ENCODE measurements at places on chromosomes 4 and X.

DNA sequence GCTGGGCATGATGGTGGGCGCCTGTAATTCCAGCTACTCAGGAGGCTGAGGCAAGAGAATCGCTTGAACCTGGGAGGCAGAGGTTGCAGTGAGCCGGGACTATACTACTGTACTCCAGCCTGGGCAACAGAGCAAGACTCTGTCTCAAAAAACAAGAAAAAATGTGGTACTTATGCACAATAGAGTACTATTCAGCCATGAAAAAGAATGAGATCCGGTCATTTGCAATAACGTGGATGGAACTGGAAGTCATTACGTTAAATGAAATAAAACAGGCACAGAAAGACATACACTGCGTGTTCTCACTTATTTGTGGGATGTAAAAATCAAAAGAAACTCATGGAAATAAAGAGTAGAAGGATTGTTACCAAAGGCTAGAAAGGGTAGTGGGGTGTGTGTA is 12.1 kb downstream of the RPGR start:
- DNase-seq = no peak

GRCh38 chrX:12798601-12799000 is 7.4 kb downstream of the PRPS2 start:
- no peak for DNase-seq

- no peak for DNase-seq
These were observed 10.2 kb downstream of the ADRA2C start for GRCh38 chr4:3776166-3777032.

DNA sequence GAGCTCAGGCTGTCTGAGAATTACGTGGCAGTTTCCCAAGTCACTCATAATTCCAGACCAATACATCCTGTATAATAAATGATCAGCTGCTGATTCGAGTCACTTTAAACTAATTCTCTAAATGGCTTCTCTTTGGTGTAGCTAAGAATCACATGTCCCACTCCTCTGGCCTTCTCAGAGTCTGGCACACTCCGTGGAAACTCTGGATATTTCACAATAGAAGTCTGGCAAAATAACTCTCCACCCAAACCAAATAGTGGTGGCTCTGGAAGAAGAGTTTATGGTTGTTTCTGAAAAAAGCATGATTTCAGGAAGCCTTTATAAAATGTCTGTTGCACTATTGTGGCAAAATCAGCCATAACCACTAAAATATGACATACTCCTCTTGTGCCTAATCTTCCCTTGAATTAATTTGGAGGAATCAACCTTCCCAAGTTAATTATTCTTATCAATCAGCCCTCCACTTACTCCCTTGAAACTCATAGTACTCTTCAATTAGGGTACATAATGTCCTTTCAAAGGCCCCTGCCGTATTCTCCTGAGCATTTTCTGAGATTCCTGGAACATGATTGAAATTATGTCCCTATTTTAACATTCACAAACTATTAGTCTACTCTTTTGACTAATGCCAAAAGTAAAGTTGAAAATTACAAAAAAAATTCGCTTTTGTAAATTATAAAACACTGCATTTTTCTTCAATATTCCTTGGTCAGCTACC is 991.6 kb downstream of the FAT4 start:
- no peak for DNase-seq

DNA sequence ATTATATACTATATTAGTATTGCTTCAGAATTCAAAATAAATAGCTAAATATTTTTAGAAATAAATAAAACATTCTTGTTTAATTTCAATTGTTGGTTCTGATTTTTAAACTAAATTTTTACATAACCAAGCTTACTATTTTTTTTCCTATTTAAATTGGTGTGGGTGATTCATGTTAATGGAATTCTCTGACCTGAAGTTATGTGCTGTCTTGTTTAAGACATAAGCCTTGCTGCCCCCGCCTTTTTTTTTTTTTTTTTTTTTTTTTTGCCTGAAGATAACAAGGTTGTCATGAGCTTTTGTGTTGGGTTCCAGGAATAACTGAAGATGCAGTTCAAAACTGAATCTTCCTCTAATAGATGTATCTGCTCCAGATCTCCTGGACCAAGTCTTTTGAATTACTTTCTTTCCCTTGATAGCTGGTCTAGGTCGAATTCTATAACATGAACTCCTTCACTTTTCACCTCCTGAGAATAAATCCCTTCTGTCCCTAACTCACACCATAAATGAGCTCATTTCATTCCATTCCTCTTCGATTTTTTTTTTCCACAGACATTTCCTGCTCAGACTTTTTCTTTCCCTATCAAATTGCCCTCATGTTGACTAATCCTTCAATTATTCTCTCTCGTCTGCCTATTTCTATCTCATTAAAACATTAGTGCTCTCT is 261.5 kb upstream of the FTHL17 start:
- DNase-seq = no peak

All from stimulated activated CD8-positive, alpha-beta memory T cell treated with anti-CD3 and anti-CD28 coated beads, Interleukin-7, amount 100 ng/mL, for 1 hour (primary cell).